Sigmoid colon (tissue), 7 donors: ENCODE measurements at places on chromosomes 7 and 10. TPM values are rescaled to one million over a fixed set of nuclear protein-coding genes. Genes with fewer than 3 reads are reported as not detected.
A peak's percentile ranks its signal among the peaks of the same experiment; 100 is the strongest.

DNA sequence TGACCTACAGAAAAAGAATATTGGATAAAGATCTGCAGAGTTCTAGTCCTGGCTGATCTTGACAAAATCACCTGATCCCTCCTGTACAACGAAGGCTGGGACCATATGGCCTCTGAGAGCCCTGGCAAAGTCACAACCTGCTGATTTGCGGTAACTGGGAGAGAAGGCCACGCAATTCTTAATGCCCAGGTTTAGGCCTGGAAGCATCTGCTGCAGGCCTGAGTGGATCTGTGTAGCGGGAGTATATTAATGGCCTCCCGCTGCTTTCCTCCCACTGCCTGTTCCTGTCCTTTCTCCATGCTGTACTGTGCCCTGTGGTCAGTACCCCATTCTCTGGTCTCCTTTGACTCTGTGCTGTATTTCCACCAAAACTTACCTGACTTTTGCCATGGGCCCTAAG lies 24.2 kb downstream of the AKR1B1 start:
- no peak for DNase-seq

DNA sequence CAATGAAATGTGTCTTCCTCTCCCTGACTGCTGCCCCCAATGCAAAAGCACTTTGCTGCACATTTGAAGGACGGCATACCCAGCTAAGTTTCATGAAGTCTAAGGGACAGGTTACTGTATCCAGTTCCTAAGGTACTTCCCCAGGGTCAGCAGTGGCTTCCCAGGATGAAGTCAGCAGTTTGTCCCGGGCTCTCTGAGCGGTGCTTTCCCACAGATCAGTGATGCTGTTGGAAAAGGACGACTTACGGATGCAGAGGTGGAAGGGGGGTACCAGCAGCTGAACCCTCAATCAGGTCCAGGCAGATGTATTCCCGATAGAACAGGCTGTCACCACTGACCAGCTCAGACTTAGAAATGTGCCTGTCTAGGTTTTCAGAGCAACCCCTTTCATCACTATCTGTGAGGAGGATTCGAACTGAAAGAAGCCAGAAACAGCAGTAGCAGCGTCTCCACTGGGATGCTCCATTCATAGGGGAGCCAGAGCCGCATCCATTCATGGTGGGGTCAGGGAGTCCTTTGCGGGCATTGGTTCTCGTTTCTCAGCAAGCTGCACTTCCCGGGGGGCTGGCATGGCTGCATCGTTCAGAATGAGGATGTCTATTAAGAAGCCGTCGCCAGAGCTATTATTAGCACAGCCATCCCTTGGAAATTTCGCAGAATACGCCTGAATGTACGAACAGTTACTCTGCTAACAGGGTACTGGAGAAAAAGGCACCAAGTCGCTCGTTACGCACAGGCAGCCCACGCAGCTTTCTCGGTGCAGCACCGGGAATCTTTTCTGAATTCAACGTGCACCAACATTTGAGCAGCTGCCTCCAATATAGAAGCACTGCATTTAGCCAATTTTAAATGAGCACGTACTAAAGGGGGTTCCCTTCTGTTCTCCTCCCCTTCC lies 303.7 kb downstream of the PRPF18 start:
- peak; percentile 71 for DNase-seq

DNA sequence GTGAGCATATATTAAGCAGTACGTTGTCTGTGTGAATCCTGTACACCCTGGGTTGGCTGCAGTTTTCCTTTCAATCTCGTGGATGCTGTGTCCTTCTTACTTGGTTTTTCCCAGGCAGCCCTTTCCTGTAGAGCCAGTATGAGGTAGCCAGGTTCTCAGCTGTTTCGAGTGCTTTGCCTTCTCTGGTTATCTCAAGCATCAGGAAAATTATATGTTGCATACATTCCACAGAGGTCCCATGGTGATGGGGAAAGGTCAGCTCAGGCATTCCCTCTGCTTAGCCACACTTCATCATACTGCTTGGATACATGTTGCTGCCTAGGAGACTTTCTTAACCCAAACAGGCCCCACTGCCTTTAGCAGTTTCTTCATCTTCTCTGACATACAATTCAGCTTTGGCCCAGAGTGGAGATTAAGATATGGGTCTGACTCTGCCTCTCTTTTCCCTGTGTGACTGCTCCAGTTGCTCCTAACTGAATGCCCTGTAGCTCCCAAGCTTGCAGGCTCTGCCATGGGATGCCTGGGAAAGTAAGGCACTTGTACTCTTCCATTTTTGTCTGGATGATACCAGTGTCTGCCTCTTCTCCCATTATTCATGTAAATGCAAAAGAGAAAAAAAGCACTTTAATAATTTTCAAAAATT lies 11.3 kb downstream of the GNAI1 start:
- no peak for DNase-seq

DNA sequence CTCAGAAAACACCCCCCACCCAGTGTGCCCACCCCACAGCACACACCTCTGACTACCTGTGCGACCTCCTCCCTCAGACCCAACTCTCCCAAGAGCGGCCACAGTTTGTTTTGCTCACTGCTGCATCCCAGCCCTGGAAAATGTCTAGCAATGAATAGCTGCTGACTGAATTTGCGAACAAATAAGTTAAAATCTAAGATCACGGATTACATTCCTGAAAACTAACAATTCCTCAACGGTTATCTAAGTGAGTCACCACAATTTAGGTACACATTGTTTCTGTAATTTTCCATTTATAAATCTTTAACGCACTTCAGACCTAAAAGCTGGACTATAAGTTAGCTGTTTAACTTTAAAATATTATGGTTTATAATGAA lies 235.2 kb downstream of the ZMYND11 start:
- no peak for DNase-seq

- DNase-seq: no peak
Measured at GRCh38 chr10:71801361-71801760, 28.0 kb upstream of the VSIR start.

GRCh38 chr7:141563956-141564623 lies 12.9 kb downstream of the AGK start:
- DNase-seq: no peak

Gene SH2D4B
- total RNA-seq: not detected

Gene SLC29A3
- 4.7 TPM for total RNA-seq

Gene SYNPO2L
- total RNA-seq: not detected

Gene ANXA8L1
- total RNA-seq: 0.68 TPM

Gene VGF
- total RNA-seq: 0.55 TPM

Gene KIF11
- total RNA-seq: 0.16 TPM

Gene CHST3
- total RNA-seq: 25.5 TPM

Gene DNMBP
- 16.3 TPM for total RNA-seq

Gene SLC29A4
- 0.33 TPM for total RNA-seq

Gene FXYD4
- not detected for total RNA-seq
